ENCODE measurements at places on chromosomes 2 and 18. TPM values are rescaled to one million over a fixed set of nuclear protein-coding genes. Genes with fewer than 3 reads are reported as not detected.

The CPLX4 gene
- total RNA-seq, result not detected

The ITM2C gene
- 40.4 TPM for total RNA-seq

The MBD2 gene
- 33.1 TPM for total RNA-seq

The SGO2 gene
- 0.55 TPM for total RNA-seq

The RFX8 gene
- 21.0 TPM for total RNA-seq

The SLC38A11 gene
- total RNA-seq, result 0.30 TPM

The HRH4 gene
- total RNA-seq, result not detected

The CTNNA2 gene
- total RNA-seq, result not detected

The ITGA4 gene
- total RNA-seq, result 18.2 TPM

The RETSAT gene
- total RNA-seq, result 36.7 TPM

The SUPT7L gene
- 23.6 TPM for total RNA-seq

The DNAJC5G gene
- total RNA-seq, result not detected

The TUBB8B gene
- total RNA-seq, result not detected

The ZNF638 gene
- 122 TPM for total RNA-seq

The RAX gene
- not detected for total RNA-seq

The PAX8 gene
- 2.1 TPM for total RNA-seq

The DTNA gene
- total RNA-seq, result 7.2 TPM

The SALL3 gene
- total RNA-seq, result 0.24 TPM

The AGXT gene
- not detected for total RNA-seq

The MYCN gene
- total RNA-seq, result 0.20 TPM

The DPP4 gene
- total RNA-seq, result 22.2 TPM

The DUSP2 gene
- total RNA-seq, result 13.7 TPM

The POU3F3 gene
- not detected for total RNA-seq

The CDK15 gene
- total RNA-seq, result 1.00 TPM

The SKOR2 gene
- total RNA-seq, result not detected

The SP110 gene
- total RNA-seq, result 45.8 TPM

The TEX44 gene
- total RNA-seq, result not detected
